Right ventricle myocardium inferior (tissue), 1 donor: ENCODE measurements at places on chromosomes 7 and 10.
A peak's percentile ranks its signal among the peaks of the same experiment; 100 is the strongest.

DNA sequence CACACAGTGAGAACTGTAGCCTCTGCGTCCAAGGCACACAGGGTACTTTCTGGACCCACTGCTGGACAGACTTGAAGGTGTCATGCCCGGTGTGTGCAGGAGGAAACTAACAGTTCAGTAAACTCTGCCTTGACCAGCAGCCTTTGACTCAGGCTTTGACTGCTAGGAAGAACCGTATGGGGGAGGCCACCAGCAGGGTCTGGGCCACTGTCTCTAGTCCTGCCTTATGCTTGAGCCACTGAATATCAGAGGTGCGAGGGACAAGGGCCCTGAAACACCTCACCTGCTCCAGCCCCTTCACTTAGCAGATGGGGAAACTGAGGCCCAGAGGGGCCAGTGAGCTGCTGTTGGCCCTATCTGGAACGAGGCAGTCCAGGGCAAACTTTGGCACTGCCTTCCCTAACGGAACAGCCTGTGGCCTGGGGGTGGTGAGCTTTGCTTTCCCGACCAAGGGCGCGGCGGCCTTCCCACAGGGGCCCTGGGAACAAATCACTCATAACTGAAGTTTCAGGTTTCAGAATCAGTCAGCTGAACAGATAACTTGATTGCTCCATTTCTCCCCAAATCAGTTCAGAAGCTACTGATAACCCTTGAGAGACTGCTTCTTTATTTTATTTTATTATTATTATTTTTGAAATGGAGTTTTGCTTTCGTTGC, 130.0 kb downstream of the FAM53B start:
- DNase-seq, result no peak

DNA sequence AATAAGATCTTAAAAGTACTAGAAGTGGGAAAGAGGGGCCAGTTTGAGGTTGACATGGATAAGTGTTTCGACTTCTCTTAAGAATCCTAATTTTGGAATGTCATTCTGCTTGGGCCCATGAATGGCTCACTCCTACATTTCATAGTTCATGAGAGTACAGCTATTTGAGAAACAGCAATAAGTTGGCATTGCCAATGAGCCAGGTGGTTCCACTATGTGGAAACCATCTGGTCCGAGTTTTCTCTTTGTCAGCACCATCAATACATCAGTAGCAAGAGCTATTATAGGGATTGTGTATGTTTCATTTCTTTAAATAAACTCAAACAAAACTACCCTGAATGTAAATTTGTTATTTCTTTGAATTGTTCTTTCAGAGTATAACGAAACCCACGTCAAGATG, 78.1 kb upstream of the NEBL start:
- DNase-seq, result no peak

GRCh38 chr7:143417734-143418383, 9.2 kb upstream of the EPHA1 start:
- DNase-seq, result no peak

- DNase-seq, result peak; percentile 74
Observed at GRCh38 chr10:24208661-24209431, at the start of gene KIAA1217. TSS of gene KIAA1217 (plus strand) at chr10:24209138. CDS start at chr10:24209194, 56 bp downstream.

DNA sequence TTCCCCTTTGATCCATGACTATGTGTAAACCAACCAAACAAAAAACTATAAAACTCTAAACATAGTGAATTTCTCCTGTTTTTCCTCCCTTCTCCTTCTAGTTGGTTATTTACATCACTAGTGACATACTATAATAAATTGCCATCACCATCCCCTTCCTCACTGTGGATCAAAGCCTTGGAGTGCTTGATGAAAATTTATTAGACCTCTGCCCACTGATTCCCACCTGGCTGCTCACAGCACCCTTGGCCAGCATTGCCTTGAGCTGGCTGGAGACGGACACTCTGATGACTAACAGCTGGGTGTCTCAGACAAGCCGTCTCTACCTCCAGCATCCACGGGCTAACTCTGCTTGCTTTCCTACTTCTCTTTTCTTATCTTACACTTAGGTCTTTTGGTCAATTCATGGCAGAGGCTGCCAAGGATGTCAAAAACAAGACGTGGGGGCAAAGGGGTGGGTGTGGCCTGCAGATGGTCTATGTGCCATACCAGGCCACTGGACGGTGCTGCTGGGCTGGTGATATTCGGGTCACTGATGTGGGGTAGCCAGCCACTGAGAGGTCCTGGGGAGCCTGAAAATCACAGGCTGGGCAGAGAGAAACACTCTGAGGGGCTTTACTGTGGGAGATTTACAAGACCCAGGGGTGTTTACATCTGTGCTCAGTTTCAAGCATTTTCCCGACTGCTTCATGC, 207.8 kb downstream of the TAX1BP1 start:
- DNase-seq, result no peak

DNA sequence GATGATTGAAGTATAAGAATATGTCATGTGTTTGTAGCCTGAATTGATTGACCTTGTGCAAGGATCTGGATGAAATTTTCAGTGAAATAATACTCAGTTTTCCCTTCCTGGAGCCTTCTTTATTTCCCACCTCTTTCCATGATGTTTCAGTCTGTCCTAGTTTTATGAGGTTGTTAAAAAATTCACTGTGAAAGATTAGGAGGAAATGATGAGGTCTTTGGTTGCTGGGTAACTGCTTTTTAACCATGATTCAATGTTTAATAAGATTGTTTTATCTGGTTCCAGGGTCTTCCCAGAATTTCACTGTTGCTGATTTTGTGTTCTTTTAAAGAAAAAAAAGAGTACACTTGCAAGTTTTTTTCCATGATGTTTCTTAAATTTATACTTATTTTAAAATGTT, 221.5 kb downstream of the MBL2 start:
- DNase-seq, result no peak

DNA sequence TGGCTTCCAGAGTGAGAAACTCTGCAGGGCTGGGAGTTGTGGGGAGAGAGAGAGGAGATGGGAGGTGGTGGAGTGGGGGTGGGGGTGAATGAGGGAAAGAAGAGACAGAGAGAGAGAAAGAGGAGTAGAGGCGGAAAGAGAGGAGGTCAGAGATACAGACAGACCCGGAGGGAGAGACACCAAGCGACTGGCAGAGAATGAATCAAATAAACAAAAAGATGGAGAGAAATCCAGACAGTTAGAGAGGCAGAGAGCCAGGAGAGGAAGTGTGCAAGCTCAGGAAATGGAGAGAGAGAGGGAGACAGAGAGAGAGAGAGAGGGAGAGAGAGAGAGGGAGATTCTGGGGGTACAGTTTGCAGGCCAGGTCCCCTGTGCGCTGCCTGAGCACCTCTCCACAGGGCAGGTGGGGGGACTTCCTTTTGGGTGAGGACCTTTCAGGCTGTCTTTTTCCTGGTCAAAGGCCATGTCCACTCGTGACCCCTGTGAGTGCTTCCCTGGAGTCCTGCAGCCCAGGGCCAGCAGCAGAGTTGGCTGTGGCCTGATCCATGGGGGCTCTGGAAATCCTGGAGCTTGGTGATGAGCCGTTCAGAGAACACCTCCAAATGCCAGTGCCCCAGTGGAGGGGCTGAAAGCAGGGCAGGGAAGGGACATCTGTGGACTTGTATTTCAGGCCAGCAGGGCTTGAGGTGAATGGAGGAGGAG, 25.0 kb upstream of the PCBD1 start:
- peak; percentile 37 for DNase-seq

DNA sequence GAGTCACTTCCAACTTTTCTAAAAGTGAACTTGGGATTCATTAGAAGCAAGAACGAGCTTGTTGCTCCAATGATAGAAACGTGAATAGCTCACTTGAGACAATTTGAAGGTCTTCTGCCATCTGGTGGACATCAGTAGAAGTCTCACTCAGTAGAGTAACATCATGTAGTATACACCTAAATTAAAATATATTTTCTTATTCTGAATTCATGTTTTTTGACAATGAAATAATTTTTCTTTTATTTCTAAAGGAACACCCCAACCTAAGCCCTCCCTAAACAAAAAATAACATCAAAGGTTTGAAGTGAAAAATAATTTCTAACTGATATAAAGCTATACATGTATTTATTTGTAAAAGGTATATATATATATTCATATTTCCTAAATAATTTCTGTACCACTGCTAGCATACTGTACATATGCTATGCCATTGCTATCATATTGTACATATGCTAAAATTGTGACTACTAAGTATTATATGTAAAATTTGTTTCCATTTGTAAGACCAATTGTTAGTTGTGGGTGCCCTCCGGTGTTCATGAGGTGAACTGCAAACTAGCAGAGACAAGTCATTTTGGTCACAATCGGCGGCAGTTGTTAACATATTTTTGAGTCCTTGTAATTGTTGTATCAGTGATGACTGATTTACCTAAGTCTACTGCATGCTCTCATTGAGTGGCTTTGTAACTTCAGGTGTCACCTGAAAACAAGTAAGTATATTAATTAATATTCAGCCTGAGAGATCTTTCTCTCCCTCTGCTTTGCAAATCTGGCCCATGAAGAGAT, 121.9 kb downstream of the PTPRZ1 start:
- DNase-seq, result peak; percentile 66

DNA sequence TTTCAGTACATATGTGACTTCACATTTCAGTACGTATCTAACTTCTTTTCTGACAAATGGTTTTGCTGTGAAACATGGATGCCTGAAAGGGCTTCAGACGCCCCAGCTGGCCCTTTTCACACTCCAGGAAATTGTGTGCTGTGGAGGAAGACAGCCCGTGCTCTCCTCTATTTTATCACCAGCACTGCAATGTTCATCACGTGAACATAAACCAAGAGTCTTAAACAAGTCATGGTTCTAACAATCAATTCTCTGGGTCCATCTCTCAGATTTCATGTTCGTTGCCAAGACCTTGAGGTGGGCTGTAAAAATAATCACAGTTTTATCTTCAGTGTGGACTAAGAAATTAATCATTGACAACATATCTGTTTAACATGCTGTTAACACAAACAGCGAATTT, 141.2 kb downstream of the WDR37 start:
- no peak for DNase-seq

DNA sequence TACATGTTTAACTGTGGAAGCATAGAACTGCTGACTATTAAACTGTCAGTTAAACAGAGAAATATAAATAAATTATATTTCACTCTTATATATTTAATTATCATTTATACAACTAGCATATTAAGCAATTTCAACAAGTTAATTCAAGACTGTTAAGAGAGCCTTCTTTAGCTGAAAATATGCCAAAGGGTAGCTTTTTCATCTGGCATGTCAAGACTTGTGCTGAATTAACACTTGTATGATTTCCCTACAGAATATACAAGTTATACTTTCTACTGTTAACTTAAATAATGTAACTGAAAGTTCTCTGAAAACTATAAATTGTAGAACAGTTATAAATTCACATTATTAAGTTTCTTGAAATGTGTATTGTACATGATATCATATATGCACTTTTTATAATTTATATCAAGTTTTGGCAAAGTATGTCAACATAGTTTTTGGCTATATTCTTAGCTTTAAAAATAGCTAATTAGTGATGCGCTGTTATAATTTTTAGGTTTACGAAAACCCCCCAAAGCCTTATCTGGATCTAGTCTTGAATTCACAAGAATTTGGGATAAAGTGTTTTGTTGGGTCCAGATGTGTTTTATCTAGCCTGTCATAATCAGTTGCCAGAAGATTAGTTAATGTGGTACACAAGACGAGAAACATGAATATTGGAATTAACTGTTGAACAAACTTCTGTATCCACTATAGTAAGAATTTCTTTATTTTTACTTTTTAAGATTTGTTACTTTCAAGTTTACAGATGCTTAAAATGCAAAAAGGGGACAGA, 231.1 kb upstream of the FOXP2 start:
- DNase-seq, result no peak

DNA sequence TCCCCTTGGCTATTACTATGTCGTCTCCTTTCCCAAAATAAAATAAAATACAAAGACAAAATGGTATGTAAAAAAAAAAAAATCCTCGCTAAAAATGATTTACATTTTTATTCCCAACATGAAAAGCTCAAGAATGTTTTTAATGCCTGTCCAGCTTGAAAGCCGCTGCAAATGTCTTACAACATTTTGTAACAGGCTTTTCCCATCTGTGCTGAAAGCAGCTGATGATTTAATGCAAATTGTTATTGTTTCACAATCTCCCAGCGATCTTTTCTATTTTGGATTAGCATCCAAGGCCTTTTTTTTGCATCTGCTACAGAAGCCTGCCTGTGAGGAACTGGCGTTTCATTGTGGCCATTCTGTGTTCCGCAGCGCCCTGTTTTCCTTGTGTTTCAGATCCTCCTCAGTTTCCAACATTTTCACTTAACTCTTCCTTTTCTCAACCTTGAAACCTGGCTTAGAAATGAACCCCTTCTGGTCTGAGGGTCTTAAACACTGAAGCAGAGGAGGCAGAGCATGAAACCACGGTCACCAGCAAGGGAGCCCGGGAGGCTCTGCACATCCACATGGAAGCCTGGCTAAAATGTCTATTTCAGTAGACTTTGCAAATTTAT, 712.1 kb downstream of the PARD3 start:
- no peak for DNase-seq

DNA sequence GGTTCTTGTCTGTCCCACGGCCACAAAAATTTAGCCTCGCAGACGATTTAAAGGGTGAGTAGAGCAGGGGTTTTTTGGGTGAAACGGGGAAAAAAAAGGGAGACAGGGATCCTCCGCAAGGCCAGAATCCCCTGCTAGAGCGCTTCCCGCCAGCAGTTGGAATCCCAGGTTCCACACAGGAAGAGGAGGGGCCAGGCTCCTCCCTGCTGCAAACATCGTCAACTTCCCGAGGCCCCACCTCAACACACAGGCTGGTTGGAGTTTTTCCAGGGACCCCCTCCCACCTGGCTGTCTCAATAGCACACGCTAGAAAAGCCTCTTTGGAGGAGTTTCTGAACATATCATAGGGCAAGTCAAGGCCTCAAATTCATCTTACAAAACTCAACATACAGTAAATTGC, 112.7 kb downstream of the MTERF1 start:
- DNase-seq, result no peak

DNA sequence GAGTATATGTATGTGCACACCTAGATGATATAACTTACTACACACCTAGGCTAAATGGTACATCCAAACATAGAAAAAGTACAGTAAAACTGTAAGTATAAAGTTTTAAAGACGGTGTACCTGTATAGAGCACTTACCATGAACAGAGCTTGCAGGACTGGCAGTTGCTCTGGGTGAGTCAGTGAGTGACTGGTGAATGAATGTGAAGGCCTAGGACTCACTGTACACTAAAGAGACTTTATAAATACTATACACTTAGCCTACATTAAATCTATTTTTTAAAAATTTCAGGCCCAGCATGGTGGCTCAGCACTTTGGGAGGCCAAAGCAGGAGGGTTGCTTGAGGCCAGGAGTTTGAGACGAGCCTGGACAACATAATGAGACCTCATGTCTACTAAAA, 195.3 kb downstream of the FZD1 start:
- no peak for DNase-seq

- DNase-seq, result no peak
Observed at GRCh38 chr10:25575343-25575742, 358.7 kb upstream of the MYO3A start.
